ENCODE measurements at places on chromosomes 2 and 18. TPM values are rescaled to one million over a fixed set of nuclear protein-coding genes. Genes with fewer than 3 reads are reported as not detected.

DNA sequence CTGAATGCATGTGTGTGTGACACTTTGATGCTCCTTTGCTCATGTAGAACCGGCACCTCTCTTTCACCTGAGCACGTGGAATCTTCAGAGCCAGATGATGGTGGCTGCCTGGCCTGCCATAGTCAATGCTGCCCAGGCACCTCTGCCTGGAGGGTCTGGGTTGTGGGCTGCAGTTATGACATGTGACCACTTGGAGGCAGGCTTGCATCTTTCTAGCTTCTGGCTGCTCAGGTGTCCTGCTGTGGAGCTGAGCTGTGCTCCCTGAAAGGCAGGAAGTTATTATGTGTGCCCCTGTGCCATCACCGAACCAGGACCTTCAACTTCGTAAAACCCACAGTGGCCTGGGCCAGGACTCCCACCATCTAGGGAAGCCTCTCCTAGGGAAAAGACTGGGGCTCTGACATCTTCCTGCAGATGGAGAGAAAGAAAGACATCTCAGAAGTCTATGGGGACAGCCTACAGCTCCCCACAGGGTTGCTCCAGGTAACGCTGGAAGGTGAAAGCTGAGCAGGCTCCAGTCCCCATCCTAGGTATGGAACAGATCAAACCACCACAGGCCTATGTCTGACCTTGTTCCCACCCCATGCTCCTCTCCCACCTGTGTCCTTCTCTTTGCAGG is 30.2 kb downstream of the PSD4 start:
- peak; percentile 74 for DNase-seq

C1QL2 gene
- total RNA-seq: not detected

SH3BP4 gene
- total RNA-seq: 32.1 TPM

IL37 gene
- total RNA-seq: not detected

GRCh38 chr2:60538101-60538500 is 15.4 kb downstream of the BCL11A start:
- no peak for DNase-seq

- no peak for DNase-seq
Observed at GRCh38 chr2:218582076-218582475, 13.4 kb downstream of the CNOT9 start.

DOK6 gene
- 4.0 TPM for total RNA-seq

- no peak for DNase-seq
Observed at GRCh38 chr2:73776869-73777519, 2.9 kb downstream of the DUSP11 start.

ABCB11 gene
- total RNA-seq: 0.07 TPM

DNA sequence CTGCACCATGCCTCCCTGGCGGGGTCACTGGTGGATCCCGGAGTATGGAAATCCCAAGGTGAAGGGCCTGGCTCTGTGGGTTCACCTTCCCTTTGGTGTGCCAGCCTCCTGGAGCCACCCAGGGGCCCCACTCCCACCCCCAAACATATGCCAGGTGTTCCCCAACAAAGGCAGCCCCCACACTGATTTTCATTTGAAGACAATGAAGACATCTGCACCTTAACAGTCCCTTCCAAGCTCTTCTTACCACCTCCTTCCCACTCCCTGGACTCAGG is 11.7 kb downstream of the BIN1 start:
- DNase-seq: no peak

DNA sequence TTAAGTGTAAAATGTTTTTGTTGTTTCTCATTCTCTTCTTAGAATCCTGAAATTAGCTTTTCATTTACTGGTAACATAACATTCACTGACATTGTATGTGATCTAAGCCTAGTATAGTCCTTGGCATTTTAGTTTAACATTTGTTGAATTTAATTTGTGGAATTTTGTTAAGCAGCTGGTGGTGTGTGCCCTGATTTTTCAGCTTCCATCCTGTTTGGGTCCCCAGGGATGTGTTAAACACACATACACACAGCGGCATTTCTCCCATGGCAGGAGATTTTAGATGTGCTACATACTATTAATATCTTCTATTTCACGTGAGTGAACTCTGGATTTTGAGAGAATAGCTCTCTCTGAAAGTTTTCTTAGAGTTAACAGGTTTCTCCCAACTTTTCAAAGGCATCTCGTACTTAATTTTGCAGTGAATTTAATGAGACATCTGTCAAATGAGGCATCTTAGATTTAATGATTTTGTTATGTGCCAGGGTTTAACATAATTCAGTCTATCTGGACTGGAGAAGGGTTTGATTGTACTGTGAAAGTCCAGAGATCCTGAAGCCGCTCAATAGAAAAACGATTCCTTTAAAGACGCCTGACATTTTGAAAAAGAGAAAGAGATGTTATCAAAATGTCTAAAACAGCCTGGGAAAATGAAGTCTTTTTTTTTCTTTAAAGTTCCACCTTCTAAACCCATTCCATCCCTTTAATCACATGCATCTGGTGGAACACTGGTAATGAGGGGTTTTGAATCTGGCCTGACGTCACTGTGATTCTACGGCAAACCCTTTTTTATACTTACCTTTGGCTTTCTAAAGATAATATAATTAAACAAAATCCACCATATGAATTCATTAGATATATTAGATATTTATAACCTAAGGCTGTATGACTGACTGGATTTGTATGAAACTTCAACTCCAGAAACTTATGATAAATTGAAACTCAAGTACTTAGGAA is 6.8 kb downstream of the PHLPP1 start:
- no peak for DNase-seq

ASTL gene
- total RNA-seq: not detected

DNA sequence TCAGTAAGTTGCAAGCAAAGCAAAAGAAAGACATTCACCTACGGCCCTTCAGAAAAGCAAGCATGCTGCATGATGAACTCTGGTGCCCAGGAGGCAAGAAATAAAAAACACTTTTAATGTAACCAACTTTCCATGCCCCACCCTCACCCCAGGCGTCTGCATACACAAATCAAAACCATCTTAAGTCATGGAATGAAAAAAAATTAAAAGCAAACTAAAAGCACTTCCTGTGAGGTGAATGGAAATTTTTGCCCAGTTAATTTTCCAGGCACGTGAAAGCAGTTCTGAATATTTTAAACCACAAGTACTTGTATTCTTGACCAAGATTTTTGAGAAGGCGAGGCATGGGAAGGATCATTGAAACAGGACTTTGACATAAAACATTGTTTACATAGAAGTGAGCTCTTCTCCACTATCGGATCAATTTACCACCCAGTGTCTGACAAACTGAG is 2.5 kb upstream of the ICOS start:
- DNase-seq: no peak

TLK1 gene
- 70.6 TPM for total RNA-seq

DNA sequence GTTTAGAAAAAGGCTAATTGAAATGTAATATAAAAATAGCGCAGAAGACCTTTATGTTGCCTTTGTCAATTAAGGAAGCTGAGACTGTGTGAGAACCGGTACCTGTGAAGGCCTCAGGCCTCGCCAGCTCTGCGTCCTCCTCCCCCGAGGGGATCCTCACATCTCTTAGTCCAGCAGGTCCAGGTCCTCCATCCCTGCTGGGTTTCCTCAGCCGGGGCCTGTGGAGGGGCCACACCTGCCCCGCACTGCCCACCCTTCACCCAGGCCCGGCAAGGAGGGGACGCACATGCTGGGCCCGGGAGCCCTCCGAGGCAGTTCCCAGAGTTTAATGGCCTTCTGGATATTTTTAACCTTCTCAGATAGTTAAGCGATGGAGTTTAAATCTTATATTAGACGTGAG is 3.5 kb downstream of the KCNG2 start:
- no peak for DNase-seq

CYP27C1 gene
- total RNA-seq: 10.1 TPM

DNA sequence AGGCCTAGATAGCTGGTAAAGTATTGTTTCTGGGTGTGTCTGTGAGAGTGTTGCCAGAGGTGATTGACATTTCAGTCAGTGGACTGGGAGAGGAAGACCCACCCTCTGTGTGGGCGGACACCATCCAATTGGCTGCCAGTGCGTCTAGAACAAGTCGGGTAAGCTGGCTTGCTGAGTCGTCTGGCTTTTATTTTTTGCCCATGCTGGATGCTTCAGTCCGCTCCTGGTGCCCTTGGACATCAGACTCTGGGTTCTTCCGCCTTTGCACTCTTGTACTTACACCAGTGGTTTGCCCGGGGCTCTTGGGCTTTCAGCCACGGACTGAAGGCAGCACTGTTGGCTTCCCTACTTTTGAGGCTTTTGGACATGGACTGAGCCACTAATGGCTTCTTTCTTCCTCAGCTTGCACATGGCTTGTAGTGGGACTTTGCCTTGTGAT is 24.3 kb downstream of the DIS3L2 start:
- DNase-seq: peak; percentile 9

DNA sequence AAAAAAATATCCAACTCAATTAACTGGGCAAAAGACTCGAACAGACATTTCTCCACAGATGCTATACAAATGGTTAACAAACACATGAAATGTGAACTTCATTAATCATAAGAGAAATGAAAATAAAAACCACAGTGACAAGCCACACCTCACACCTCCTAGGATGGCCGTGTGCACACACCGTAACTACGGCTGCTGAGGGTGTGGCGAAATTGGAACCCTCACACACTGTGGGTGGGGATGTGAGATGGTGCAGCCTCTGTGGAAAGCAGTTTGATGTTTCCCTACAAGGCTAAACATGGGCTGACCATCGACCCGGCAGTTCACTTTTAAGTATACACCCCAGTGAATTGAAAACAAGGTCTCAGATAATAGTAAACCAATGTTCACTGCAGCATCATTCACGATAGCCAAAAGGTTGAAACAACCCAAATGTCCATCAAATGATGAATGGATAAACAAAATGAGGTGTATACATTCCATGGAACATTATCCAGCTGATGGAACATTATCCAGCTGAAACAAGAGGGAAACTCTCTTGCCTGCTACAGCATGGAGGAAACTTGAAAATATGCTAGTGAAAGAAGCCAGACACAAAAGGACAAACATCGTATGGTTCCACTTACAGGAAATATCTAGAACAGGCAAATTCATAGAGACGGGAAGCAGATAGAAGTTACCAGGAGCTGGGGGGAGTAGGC is 32.2 kb downstream of the ZAP70 start:
- no peak for DNase-seq

DNA sequence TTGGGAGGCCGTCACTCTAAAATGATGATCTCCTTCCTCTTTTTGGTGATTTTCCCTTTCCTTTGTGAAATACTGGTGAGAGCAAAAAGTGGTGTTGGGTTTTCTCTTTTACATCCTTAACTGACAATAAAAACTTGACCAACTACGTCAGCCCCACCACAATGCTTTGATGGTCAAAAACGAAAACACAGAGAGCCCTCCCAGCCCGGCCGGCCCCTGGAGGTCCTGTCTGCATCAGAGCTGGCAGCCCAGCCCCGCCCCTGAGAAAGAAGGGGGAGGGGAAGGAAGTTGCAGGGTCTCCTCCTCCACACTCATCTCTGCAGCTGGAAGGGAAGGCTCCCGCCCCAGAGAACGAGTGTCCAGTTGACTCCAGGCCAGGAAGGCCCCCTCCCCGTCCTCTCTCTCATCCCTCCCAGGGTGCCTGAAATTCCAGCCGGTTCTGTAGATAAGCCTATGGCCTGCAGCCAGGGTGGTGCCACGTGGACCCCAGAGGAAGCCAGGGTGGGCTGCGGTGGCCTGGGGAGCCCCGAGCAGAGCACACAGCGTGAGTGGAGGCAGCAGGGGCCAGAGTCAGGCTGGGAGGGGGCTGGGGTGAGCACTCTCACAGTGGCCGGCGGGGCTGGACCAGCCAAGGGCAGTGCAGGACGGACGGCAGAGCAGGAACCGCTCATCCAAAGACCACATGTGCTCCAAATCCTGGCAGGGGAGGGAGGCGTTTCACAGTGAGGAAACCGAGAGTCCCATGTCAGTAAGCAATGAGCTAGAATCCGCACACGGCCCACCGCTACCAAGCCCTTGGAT is 19.8 kb downstream of the BIN1 start:
- DNase-seq: peak; percentile 65

IL36RN gene
- not detected for total RNA-seq

GRCh38 chr2:116586328-116586689 is 1228.2 kb upstream of the DDX18 start:
- no peak for DNase-seq

DNA sequence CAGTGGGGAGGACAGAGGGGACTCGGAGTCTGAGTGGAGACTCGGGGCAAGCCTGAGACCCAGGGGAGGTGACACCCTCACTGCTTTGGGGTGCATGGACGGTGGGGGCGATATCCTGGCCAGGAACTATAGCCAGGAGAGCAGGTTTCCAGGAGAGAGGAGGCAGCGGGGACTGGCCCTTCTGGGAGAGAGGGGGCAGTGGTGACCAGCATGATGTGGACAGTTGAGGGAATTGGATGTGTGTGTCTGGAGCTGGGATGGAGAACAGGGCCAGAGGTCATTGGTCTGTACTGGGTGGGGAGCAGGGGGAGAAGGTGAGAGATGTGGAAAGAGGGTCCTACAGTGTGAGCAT is 63.6 kb downstream of the ACKR3 start:
- DNase-seq: no peak

DNA sequence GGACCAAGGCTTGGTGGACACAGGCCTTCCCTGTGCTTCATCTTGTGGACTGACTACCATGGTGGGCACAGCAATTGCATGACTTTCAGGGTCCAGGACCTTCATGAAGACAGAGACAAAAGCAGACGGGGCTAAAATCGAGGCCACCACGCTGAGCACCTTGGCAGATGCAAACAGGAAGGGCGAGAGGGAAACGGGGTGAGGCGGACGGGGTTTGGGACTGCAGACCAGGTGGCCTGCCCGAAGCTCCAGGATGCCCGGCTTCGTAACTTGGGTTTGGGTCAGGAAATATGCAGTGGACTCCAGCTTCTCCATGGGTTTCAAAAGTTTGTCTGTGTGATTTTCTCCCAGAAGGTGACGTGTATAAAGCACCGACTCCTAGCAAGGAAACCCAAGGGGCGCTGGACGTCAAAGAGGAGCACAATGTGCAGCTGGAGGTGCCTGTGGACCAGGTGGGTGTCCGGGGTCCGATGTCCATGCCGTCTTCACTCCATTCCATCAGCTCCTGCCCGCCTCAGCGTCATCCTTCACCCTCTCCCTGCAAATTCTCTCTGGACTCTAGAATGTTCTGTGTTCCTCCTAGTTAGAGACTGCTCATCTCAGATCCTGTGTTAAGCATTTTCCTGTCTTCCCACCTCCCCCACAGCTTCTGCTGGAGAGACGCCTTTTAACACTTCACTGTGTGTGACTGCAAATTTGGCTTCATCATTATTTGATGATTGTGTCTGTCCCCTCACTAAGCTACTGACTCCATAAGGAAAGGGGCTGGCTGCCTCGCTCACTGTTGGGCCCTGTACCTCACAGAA is 65.8 kb downstream of the DCDC2C start:
- no peak for DNase-seq

GRCh38 chr2:230319211-230319862 is 7.7 kb upstream of the SP140L start:
- DNase-seq: no peak

SLC1A4 gene
- total RNA-seq: 26.8 TPM

All from neural crest cell (in vitro differentiated cells).